ENCODE measurements at places on chromosomes 2 and 18. TPM values are rescaled to one million over a fixed set of nuclear protein-coding genes. Genes with fewer than 3 reads are reported as not detected.

LRPPRC gene
- 10.3 TPM for polyA plus RNA-seq

CAPN13 gene
- 3.3 TPM for polyA plus RNA-seq

IL1R2 gene
- polyA plus RNA-seq = 0.97 TPM

SLC14A1 gene
- polyA plus RNA-seq = 33.6 TPM

NYAP2 gene
- 0.25 TPM for polyA plus RNA-seq

ADAM23 gene
- 1.0 TPM for polyA plus RNA-seq

CHRND gene
- not detected for polyA plus RNA-seq

HNMT gene
- 102 TPM for polyA plus RNA-seq

LOXHD1 gene
- polyA plus RNA-seq = not detected

PHOSPHO2 gene
- polyA plus RNA-seq = 13.4 TPM
